ENCODE measurements at places on chromosomes 1 and 21.

DNA sequence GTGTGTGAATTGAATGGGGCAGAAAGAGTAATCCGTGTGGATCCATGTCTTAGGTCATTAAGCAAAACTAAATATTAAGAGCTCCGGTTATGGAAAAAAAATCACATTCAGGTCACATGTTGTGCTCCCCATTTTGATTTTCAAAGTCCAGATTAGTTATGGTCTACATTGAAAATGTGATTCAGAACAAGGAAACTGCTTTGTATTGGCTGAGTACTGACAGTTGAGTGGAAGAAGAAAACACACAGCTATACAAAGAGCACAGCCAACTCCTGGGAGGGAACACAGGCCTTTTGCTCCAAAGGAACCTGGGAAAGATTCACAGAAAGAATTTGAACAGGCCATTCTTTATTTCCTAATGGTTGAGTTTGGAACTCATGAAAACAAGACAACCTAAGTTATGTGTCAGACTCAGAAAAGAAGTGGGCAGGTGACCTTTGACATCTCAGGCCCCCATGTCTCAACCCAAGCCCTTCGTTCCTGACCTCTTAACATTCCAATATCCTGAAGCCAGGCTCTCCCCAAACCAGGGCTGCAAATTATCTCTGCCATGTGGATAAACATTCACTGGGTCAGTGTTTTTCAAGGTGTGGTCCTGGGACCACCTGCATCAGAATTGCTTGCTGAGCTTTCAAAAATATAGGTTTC, 159.3 kb upstream of the LMO4 start:
- DNase-seq, result no peak

- DNase-seq, result no peak
Observed at GRCh38 chr1:110798691-110799256, 74.2 kb upstream of the CD53 start.

DNA sequence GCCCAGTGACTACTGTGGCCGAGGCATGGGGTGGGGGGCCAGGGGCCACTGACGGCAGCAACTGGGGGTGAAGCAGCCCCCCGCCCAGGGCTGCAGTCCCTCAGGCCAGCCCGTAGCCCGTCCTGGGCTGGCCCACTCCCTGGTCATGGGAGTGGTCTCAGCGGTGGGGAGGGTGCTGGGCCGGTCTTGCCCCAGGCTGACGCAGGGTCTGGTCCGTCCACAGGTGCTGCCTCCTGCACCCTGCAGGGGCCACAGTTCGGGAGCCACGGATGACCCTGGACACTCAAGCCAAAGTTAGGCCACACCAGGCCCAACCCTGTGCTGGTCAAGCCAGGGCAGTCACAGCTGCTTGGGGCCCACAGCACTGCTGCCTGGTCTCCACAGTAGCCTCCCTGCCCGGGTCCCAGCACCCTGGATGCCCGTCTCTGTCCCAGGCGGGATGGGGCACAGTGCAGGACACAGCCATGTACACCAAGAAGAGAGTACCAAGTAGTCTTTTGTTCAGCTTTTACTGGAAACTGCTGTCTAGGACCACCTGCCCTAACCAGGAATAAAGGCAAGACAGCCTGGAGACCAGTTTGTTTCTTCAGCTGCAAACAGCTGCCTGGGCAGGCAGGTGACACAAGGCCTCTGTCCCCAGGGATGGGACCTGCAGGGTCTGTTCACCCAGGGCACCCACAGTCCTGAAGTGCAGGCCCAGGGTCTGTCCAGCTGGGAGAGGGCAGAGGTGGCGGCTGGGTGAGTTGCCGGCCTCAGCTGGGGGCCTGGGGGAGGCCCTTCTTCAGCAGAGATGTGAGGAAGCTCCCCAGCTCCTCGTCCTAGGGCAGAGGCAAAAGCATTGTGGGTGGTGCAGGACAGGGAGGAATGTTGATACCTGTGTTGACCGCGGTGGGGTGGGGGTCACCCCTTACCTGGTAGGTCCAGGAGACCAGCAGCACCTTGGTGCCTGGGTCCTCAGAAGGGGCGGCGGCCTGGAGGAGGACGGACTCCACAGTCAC, 3.0 kb downstream of the PUSL1 start:
- DNase-seq, result no peak

DNA sequence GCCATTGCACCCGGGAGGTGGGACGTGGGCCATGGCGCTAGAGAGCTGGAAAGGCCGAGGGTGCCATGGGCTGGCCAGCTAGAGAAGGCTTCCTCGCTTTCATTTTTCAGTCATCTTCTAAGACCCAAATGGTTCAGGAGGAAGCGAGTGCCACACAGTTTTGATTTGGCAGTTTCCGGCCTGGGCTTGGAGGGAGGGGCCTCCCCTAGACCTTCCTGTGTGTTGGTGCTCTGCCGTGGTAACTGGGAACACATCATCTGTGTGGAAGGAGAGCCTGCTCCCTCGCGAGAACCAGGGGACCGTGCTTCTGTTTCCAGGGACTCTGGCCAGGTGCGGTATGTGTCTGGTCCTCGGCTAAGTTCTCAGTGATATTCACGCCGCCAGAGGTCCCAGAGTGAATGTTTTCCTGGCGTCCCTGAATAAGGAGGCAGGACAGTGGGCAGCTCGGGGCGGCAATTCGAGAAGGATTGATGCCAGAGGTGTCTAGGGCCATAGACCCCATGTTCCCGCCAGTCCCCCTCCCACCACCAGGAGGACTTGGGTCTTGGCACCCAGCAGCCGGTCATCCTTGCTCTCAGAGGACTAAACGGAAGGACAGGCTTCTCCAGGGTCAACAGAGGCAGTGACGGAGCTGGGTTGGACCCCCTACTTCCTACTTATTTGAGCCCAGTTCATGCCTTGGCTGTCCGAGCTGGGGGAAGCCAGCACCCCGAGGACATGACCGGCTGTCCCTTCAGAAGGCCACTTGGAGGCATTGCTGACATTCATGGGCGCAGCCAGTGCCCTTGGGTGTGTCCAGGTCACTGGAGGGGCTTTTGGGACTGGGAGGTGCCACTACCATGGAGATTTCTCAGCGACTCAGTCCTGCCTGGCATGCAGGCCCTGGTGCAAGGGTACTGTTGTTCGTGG, 2.7 kb upstream of the NPHP4 start:
- no peak for DNase-seq

DNA sequence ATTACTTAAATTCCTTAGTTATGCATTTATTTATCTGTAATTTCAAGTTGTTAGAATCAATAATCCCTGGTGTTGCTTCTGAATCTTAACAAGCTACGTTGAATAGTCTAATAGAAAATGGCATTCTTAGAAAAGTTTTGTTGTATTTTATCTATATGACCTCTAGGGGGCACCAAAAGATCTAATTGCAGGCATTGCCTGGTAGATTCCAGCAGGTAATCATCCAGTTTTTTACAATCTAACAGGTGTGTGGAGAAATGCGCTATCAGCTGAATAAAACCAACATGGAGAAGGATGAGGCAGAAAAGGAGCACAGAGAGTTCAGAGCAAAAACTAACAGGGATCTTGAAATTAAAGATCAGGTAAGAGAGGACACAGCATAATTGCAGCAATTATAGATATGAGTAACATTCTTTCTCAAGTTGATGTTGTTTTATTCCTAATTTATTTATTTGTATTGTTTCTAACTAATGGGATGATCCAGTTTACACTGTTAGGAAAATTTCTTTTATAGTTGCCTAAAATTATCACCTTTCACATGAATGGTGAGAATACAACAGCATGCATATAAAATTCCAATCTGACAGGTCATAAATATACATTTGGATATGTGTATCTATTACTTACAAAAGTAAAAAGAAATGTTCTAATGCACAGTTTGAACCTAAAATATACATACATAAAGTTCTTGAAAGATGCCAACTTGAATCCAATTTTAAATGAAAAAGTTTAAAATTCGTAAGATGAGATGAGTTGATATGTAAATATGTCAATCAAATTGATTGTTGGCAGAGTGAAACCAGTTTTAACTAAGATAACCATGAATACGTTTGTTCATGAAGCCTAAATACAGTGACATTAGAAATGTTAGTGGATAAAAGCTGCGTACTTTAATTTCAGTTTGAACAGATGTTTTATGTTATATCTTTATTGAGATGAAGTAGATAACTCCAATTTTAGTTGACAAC, 88.4 kb downstream of the SDCCAG8 start:
- peak; percentile 84 for DNase-seq

DNA sequence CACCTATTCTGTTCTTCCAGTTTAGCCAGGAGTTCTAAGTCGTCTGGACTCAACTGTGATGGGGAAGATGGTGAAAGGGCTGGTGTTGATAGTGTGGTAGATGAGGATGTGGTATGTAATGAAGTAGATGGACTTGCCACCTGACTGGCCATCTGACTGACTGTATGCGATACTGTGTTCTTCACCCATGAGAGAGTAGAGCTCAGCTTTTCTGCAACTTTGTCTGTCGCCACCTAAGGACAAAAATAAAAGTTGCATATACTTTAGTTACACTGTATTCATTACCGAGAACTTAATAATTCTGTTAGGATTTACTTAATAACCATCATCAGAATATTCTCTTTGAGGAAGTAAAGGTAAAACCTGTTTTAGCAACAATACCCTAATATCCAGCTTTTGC, 48.5 kb downstream of the EVI5 start:
- DNase-seq, result peak; percentile 26

GRCh38 chr1:43773821-43774220, 66.5 kb downstream of the ST3GAL3 start:
- DNase-seq, result no peak

DNA sequence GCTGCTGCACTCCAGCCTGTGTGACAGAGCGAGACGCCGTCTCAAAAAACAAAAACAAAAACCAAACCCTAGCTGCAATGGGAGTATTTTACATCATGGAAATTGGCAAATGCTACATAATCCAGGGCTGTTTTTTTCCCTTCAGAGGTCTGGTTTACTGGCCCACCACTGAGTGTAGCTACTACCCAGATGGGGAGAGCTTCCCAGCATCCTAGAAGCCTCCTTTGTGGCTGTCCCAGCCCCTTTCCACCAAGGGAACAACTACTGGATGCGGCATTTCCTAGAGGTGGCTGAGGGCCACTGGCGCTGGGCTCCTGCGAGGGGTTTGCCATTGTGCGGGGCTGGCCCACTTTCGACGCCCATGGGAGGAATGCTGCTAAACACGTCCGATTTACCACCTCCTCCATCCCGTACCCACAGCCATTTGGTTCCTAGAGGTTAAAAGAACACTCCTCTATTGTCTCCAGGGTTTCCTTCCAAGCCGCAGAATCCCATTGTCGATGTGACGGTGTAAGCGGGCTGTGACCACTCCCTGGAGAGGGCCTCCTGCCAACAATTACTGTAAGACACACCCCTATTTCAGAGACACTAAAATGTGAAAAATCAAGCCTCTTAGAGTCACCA, 55.4 kb downstream of the RUNX3 start:
- DNase-seq, result no peak

DNA sequence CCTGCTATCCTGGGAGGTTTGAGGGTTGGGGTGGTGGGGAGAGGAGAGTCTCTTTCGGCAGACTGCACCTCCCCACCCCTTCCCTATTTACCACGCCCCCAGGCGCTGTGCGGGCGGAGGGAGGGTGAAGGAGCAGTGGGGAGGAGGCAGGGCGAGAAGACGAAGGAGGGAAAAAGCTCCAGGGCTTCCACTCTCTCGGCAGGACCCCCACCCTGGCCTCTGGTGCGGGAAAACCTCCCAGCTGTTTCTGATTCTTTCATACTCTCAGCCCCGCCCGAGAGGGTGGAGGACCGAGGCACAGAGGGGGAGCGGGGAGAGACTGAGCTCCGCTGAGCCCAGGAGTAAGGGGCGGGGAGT, 866 bp upstream of the WNT2B start:
- peak; percentile 46 for DNase-seq

DNA sequence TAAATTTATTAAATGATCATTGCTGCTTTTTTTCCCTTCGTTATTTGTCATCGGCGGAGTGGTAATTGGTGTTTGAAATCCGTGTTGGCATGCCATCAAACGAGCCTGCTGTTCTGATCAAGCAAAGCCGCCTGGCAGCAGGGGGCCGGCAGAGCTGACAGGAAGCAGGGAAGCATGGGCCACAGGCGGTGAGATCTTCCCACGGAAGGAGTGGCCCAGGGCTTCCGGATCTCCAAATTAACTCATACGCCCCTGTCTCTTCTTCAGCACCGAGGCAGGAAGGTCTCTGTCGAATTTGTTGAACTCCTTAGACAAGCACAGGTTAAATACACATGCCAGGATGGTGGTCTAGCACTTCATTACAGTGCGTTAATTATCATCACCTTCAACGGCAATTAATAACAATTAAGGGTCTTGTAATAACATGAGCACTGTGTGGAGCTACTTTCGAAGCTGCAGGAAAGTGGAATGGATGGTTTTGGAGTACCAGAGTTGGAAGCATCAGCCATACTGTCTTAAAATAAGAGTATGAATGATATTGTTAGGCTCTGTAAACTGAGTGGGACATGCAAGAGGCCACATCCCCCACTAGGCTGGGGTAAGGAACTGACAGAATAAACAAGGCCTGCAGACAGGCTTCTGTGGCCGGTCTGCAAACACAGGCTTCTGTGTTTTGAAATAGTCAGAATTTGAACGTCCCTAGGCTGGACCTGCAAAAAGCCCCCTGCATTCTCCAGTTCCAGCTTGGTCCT, 199.4 kb upstream of the DAB1 start:
- DNase-seq, result no peak

- DNase-seq, result no peak
Observed at GRCh38 chr1:116254776-116255175, 118.3 kb upstream of the ATP1A1 start.

- no peak for DNase-seq
Observed at GRCh38 chr1:43427941-43428340, 25.8 kb downstream of the HYI start.

DNA sequence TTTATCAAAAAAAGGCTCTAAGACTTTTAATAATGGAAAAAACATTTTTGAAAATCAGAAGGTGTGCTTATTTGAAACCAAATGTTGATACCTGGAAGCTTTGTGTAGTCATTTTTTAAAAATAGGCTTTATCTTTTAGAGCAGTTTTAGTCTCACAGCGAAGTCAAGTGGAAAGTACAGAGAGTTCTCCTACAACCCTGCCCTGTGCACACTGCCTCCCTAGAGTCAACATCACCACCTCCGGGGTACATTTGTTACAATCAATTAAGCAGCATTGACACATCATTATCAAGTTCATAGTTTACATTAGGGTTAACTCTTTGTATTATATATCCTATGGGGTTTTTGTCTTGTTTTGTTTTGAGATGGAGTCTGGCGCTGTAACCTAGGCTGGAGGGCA, 10.7 kb upstream of the ERO1B start:
- DNase-seq, result no peak

DNA sequence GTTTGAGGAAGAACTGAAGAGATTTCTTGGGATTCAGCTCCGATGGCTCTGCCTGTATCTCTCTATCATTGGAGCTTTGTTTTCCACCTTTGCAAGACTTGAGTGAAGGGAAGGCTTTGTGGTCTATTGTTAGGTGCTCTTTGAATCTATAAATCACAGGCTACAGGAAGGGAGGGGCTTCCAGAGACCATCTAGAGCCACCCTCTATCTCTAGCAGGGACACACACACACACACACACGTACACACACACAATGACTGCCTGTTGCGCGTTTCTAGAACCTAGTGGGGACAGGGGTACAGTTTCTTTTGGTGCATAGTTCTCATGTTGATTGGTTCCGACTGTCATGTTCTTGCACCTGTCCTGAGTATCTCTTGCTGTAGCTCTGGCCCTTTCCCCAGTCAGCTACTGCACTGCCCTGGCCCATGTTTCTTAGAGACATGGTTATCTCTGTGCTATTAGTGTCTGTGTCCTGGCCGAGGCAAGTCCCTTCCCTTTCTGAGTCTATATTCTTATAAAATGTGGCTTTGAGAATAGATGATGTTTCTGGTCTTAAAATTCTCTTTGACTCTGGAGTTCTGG, 60.7 kb downstream of the MAN1C1 start:
- no peak for DNase-seq

GRCh38 chr1:186443638-186444037, 17.3 kb downstream of the PDC start:
- DNase-seq, result no peak

- DNase-seq, result peak; percentile 52
Observed at GRCh38 chr1:36342426-36343185, 19.2 kb upstream of the EVA1B start.

- DNase-seq, result no peak
Observed at GRCh38 chr1:36602184-36602583, 119.5 kb upstream of the CSF3R start.

Measured in hepatocyte (in vitro differentiated cells).